NCI-H524 (cell line): ENCODE measurements at places on chromosomes 11 and 22.

DNA sequence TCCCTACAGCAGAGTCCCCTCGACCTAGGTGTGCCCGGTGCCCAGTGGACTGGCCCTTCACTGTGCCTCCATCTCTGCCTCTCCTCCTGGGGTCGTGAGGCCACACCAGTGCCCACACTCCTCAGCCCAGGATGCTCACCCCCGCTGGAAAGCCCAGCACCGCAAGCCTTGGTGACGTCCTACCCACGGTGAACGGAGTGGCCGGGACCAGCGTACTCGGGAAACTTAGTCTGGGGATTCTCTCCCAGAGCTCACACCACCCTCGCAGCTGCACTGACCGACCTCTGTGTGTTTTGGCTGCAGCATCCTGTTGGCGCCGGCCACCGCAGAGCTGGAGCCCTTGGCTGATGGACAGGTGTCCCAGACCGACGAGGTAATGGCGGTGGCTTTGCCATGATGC lies 35.5 kb upstream of the KRTAP5-7 start:
- DNase-seq, result no peak

GRCh38 chr11:7089328-7090251 lies 792 bp downstream of the RBMXL2 start:
- DNase-seq, result no peak

GRCh38 chr11:128521682-128522054 lies 65.7 kb downstream of the ETS1 start:
- DNase-seq, result no peak

DNA sequence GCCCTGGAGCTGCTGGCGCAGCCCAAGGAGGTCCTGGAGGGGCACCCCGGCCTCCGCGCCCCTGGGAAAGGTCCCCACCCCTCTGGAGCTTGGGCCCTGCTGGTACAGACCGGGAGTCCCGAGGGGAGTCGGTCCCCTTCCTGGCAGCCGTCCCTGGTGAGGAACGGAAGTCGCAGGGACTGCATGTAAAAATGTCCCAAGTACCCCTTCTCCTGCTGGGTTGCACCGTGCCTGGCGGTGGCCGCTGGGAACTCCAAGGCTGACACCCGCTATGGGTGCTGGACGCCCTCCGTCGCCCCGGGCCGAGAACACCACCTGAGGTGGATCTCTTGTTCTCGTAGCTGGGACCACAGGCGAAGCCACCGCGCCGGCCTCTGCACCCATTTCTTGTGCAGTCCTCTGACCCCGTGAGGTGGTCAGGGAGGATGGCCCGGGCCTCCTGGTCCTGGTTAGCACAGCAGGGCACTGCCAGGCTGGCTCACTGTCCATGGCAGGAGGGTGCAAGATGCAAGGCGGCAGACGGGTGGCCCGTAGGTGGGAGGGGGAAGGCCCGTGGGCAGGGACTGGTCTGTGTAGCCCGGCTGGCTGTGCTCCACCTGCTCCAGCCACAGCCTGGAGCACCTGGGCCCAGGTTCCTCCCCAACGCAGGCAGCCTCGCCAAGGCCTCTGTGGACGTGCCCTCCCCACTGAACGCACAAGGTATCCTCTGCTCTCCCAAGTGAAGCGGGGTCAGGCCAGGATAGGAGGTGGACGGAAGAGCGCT lies 165.2 kb downstream of the IGLL1 start:
- no peak for DNase-seq

GRCh38 chr11:19978668-19979518 lies 181.4 kb downstream of the DBX1 start:
- DNase-seq, result no peak

DNA sequence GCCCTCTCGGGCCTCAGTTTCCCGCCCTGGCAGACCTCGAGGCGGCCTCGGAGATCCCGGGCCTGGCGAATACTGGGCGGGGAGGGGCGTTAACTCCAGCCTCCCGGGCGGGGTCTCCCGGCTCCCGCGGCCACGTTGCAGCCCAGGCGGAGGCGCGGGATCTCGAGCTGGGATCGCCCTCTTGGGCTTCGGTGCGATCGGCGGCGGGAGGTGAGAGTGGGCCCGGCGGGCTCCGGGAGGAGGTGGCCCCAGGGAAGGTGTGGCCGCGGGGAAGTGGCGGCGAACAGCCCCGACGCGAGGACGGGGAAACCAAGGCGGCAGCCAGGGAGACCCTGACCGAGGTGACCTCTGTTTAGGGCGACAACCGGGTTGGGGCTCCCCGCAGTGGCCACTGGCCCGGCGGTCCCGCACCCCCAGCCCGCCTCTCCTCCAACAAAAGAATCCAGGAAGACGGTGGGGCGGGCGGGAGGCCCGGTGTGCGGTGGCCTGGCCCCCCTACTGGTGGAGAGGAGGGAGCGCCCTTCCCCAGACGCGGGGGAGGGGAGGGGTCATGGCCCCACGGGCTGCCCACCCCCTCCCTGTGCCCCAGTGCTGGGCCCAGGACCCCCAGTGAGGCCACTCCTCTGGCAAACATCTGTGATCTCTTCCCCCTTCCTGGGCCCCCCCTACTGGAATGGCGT lies at the start of gene PHETA2:
TSS of gene PHETA2 (plus strand) at position 117 of the 680 bp plus-strand sequence. CDS start 3,046 bp downstream, outside the sequence.
- no peak for DNase-seq

- no peak for DNase-seq
Observed at GRCh38 chr11:116234989-116235568, 537.7 kb downstream of the BUD13 start.

DNA sequence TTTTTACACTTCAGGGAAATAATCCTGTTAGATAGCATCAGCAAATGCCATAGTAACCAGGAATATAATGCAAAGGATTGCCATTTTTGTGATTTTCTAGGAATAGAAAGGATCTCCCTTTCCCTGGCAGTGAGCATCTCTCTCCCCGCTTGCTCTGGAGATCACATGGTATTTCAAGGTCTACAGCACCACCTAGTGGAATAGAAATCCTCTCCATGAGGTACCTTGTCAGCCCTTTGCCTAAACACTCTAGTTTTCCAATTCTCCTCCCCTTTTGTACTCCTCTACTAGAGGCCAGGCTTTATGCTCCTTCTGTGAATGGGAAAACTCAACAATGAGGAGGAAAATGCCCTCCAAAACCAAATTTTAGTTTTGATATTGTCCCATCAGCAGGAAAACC lies 78.4 kb downstream of the XRRA1 start:
- peak; percentile 32 for DNase-seq

- peak; percentile 60 for DNase-seq
Observed at GRCh38 chr11:133163463-133164419, 368.6 kb downstream of the OPCML start.

DNA sequence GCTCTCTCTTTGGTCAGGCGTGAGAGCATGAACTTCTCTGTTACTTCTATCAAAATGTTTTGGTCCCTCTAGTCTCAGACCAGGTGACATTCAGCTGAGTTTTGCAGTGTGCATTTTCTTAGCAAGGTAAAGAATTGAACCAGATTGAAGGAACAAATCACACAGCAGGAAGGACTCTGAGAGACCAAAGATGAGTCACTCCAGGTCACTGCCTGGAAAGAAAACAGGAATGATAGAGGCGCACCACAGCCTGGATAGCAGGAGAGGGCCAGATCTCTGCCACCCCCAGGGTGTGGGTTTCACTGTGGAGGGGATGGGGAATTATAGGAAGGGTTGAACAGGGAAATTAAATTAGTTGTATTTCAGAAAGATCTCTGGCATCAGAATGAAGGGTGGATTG lies 788.3 kb downstream of the NTM start:
- DNase-seq, result no peak

- DNase-seq, result no peak
Observed at GRCh38 chr11:127339376-127339775, 338.8 kb upstream of the KIRREL3 start.

DNA sequence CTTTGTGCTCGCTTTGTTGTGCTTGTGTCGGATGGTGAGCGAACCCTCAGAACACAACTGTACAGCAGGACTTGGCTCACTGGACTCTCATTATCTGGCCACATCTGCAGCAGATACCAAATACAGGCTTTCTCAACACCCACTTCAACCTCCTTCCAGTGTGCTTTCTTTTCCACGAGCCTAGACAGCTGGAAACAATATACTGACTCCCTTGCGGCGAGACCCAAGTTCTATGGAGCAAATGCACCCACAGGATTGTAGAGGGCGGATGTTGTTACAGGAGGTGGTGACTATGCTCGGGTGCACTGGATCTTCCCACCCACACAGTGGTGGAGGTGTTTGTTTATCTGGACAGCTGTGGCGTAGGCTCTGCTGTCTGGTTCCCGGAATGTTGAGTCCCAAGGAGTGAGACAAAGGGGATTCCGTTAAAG lies 204.3 kb downstream of the TENM4 start:
- DNase-seq, result no peak

- DNase-seq, result no peak
Observed at GRCh38 chr11:46345881-46346484, 1.3 kb upstream of the DGKZ start.

GRCh38 chr11:69640260-69640994 lies 529 bp upstream of the CCND1 start:
- no peak for DNase-seq

DNA sequence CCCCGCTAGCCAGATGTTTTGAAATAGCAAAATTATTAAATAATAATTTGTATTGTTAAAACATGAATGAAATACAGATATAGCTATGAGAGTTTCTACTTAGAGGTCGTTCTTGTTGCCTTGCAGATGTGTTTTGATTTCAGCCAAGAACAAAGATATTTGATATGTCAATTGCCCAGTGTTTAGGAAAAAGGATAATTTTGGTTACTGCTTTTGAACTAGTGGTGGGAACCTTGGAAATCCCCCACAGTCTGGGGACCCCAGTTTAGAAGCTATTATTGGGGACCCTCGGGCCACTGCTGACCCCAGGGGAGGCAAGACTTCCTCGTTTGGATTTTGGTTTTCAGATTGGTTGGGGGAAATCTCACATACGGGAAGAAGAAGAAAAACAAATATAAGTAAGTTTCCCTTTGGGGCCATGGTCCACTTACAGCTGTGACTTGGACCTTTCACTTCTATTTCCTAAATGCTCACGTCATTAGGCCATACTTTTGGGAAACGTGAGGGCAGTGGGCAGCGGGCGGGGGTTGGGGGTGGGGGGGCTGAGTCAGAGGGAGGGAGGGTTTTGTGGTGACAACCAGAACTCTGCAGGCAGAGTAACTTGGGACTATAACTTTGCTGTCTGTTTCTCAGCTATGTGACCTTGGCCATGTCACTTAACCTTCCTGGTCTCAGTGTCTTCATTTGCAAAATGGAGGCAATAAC lies 37.0 kb downstream of the LDLRAD3 start:
- no peak for DNase-seq
